Left cardiac atrium (tissue), 4 donors: ENCODE measurements at places on chromosomes 2 and 18. TPM values are rescaled to one million over a fixed set of nuclear protein-coding genes. Genes with fewer than 3 reads are reported as not detected.

- DNase-seq = no peak
Observed at GRCh38 chr2:124875627-124876244, 850.6 kb downstream of the CNTNAP5 start.

The EN1 gene
- not detected for total RNA-seq

DNA sequence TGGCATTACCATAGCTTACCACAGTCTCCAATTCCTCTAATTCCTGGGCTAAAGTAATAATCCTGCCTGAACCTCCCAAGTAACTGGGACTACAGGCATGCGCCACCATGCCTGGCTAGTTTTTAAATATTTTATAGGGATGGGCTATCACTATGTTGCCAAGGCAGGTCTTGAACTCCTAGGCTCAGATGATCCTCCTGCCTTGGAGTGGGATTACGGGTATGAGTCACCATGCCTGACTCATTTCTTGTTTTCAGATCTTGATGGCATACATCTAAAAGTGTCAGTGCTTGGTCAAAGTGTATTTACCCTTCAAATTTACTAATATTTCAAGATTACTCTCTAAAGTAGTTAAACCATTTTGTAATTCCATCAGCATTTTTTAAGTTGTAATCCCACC, 9.4 kb upstream of the SOCS6 start:
- no peak for DNase-seq

The FBXO36 gene
- total RNA-seq = 1.6 TPM

The PMAIP1 gene
- total RNA-seq = 0.50 TPM

The PROM2 gene
- 0.84 TPM for total RNA-seq
